ENCODE measurements at places on chromosomes 4 and X.

- no peak for DNase-seq
Measured at GRCh38 chr4:82833696-82834313, 35.2 kb upstream of the SCD5 start.

- peak; percentile 29 for DNase-seq
Measured at GRCh38 chr4:173257732-173258717, 76.1 kb downstream of the HMGB2 start.

GRCh38 chr4:159071178-159071968 is 31.5 kb upstream of the RAPGEF2 start:
- no peak for DNase-seq

DNA sequence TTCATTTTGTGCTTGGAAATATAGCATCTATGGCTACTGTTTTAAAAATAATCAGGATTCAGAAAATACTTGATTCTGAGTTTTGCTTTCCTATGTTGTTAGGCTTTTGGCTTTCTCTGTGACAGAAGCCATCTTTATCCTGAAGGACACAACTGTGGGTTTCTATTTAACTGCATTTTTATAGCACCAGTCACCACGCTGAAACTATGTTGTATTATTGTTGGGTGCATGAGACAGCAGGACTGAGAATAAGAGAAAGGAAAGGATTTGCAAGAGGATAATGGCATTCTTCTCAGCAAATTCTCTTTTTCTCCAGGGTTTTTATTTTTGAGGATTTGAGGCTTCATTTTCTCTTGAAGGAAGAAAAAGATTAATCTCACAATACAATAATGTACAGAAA is 10.1 kb upstream of the NEUROG2 start:
- DNase-seq: no peak

DNA sequence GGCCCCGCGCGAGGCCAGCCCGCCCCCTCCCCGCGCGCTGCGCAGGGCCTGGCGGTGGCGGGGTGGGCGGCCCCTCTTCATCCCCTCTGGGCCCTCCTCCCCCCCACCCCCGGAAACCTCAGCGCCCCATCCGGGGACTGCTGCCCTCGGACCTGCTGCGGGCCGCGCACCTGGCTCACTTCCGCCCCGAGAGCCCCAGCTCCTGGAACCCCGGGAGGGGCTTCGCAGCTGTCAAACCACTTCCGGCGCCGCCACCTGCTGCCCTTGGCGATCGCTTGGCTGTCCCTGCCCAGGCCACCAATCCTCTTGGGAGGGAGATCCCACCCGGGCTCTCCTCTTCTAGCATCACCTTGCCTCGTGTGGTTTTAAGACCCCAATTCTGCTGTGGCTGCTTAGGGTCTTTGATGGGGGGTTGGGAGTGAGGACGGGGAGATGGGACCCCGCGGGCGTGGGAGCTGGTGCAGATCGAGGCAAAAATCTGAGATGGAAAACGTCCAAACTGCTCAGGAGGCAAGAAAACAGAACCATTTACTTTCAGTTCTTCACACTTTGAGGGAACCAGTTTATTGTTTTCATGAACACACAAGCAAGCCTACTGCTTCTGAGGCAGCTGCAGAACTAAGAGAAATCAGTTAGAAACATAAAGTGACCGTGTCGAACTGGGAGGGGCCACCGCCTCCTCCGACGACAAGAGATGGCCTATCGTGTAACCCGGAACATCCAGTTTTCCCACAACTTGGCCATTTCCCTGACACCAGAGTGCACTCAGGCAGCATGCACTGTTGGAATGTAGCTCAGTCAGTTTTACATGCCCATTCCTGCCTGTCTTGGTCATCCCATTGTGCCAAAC is 754 bp downstream of the MTMR1 start:
- peak; percentile 90 for DNase-seq

DNA sequence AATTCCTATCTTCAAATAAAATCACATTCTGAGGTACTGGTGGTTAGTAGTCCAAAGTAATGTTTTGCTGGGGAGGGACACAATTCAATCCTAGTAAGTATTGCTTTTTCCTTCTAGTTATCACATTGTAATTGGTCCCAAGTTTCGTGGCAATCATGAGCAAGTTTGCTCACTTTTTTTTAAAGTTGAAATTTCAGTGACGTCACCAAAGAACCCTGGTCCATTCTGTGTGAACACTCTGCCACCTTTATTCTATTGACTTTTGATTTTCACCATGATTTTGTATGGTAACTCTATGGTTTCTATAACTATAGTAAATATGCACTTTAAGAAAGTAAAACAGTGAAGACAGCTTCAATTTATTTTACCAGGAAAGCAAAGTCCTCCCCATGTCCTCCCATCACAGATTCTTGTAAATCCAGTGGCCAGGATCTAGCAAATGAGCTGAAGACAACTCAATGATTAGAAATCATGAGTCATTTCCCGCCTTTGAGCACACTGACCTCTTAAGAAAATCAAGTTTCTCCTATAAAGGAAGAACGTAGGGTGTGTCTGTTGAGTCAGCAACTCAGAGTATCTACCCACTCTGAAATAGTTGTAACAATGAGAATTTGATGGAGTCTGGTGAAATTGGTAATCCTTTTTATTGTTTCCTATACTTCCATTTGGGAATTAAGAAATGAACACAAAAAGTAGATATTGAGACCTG is 1306.6 kb upstream of the PABPC4L start:
- no peak for DNase-seq

DNA sequence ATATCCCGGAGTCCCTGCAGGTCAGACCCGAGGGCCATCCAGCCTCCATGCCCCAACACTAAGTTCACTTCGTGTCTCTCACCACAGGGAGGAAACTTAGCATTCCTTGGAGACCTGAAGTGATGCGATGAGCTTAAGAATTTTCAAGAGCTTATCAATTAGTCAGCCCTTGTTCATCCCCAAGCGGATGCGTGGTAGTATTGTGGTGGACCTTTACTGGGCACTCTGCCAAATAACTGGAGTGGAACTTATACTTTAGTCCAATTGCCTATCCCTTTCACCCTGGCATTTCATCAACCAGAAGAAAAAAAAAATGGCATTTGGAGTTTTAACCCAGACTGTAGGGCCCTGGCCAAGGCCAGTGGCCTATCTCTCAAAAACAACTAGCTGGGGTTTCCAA is 137.1 kb downstream of the RELL1 start:
- no peak for DNase-seq

DNA sequence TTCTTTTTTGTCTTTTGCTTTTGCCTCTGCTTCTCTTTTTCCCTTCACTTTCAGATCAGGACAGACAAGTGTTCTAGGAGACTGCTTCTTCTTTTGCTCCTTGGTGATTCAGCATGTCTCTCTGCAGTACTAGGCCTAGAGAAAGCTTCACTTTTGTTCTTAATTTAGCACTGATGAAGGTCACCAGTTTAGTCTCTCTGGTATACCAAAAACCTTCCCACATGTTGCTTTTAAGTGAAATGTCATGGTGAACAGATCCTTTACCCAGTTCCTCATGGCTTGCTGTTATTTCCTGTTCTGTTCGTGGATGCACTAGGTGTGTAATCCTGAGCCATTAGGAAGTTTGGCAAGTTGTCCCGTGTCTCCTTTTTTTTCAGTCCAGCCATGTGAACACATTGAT is 53.3 kb downstream of the NBDY start:
- DNase-seq: no peak

Data from germinal center (tissue), 1 donor.